ENCODE measurements at places on chromosomes 5 and 9.

- DNase-seq = no peak
These were observed 31.0 kb upstream of the GABRP start for GRCh38 chr5:170752257-170753215.

DNA sequence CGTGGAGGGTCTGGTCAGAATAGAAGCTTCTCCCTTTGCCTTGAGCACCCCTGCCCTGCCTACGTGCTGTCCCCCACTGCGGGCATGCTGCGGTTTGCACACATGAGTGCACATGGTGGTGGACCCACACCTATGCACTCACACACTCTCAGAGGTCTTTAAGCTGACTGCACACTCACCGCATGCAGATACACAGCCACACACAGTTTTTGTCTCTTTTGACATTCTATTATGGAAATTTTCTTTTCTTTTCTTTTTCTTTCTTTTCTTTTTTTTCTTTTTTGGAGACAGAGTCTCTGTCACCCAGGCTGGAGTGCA is 584 bp upstream of the ARID3C start:
- DNase-seq = no peak

- DNase-seq = no peak
These were observed 10.4 kb downstream of the PLPP7 start for GRCh38 chr9:131299961-131300347.

GRCh38 chr9:88536951-88537760 is 2.2 kb downstream of the NXNL2 start:
- DNase-seq = no peak

- DNase-seq = no peak
These were observed 580.8 kb downstream of the BNC2 start for GRCh38 chr9:16289639-16290038.

DNA sequence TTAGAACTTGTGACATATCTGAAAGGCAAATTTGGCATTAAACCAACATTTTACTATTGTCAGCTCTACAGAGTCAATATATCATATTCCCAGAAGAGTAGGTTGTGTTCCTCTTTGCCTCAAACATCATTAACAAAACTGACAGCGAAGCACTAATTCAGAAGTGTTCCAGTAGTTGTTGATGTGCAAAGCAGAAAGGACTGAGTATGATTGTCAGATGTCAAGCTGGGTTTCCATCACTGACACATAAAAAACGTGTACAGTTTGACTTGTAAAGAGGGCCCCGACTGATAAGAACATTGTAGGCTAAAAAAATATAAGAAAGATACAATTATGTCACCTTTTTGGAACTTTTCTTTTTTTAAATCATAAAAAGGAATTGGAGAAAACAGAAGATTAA is 101.5 kb upstream of the ZNF608 start:
- DNase-seq = no peak

DNA sequence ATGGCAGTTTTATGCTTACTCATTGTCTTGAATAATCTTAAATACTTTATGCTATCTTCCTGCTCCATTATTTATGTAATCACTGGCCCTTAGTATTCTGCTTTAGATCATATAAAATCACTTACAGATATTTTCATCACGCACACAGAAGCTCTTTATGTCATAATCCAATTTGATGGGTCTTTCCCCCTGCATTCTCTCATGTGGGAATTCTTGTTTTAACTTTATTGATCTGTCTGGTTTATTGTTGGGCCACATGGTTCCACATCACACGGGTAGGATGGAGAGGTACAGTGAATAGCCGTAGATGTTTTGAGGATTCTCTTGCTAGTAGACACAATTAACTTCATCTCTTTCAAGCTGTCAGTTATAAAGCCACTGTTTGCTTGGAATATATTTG is 27.0 kb downstream of the PLPPR1 start:
- no peak for DNase-seq

GRCh38 chr9:20684875-20685696 is 1.0 kb downstream of the FOCAD start:
- no peak for DNase-seq

- peak; percentile 25 for DNase-seq
These were observed 12.9 kb downstream of the HAVCR1 start for GRCh38 chr5:157046041-157046440.

DNA sequence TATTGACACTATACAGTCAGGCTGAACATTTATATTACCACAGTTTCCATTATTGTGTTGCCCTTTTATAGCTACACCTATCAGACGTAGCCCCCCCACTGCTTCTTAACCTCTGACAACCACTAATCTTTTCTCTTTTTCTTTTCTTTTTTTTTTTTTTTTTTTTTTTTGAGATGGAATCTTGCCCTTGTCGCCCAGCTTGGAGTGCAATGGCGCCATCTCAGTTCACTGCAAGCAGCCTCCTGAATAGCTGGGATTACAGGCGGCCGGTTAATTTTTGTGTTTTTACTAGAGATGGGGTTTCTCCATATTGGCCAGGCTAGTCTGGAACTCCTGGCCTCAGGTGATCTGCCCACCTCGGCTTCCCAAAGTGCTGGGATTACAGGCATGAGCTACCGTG is 75.4 kb downstream of the UHRF2 start:
- no peak for DNase-seq

DNA sequence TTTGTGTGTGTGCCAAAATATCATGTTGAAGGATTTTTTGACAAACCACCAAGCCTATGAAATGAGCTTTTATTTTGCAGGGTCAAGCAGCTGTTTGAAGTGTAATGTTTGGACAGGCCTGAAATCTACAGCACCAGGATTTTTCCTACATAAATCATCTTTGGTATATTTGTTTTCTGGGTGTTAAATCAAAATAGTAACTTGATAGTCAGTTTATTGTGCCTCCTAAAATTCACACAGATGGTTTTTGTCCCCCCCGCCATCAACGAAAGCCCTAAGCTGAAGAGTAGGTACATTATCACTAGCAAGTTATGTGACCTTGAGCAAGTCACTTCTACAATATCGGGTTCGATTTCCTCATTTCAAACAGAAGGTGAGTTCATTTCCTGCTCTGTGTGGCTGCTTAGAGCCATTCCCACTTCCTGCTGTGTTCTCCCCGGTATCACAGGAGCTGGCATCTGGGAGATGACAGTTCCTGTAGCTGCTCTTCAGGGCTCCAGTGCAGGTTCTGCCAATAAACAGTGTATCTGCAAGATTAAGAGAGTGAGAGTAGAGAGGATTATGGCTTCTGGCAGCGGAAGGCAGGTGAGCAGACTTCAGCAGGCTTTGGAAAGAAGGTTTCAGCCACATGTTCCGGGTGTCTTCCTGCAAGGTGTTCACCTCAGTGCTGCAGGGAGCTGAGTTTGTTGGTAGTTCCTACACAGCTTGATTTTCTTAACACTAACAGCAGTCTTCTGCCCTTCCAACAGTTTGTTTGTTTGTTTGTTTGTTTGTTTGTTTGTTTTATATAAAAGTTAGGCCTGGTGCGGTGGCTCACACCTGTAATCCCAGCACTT is 48.4 kb upstream of the GNE start:
- no peak for DNase-seq

DNA sequence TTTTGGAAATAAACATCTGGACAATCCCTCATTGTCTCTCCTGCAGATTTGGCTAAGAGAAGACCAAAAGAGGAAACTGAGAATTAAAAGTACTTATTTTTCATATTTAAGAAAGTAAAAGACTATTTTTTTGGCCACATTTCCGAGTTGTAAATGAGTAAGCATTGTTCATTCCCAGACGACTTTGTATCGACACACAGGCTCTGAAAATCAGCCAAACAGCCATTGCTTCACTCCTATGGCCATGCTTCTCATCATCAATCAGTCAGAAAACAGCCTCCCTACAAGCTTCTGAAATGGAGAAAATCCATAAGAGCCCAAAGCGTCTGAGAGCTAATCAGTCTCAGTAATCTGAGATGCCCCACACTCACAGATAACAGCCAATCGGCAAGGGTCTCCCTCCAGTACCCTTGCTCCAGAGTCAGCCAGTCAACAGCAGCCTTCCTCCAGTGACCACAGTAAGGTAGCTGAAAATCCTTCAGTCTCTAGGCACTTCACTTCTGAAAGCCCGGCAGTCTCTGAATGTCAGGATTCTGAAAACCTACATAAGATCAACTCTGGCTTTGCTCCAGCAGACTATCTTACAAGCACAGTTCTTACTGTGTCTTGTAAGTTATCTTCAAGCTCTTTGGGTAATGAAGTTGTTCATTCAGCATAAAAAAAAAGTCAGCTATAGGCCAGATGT is 30.9 kb downstream of the CDO1 start:
- DNase-seq = no peak

GRCh38 chr5:68116868-68117411 is 98.6 kb upstream of the PIK3R1 start:
- no peak for DNase-seq
